ENCODE measurements at places on chromosomes 5 and 9.
A peak's percentile ranks its signal among the peaks of the same experiment; 100 is the strongest.

- DNase-seq: no peak
These were observed 17.8 kb upstream of the COL15A1 start for GRCh38 chr9:98925956-98926355.

DNA sequence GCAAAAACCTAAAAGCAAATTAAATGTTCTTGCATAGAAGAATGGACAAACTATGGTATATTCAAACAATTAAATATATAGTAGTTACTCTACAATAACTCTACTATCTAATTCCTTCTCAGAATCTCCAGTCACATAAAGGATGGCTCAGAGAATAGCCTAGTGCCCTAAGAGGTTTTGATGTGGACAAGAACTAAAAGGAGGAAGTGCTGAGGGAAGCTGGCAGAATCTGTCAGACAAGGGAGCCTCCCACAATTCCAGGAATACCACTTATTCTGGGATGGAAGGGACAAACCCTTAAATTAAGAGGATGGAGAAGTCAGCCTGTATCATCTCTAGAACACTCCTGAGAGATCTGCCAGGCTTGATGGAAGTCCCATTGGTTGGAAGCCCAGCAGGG is 30.4 kb downstream of the TNFSF8 start:
- no peak for DNase-seq

GRCh38 chr9:97703437-97704344 is 6.6 kb upstream of the XPA start:
- peak; percentile 83 for DNase-seq

DNA sequence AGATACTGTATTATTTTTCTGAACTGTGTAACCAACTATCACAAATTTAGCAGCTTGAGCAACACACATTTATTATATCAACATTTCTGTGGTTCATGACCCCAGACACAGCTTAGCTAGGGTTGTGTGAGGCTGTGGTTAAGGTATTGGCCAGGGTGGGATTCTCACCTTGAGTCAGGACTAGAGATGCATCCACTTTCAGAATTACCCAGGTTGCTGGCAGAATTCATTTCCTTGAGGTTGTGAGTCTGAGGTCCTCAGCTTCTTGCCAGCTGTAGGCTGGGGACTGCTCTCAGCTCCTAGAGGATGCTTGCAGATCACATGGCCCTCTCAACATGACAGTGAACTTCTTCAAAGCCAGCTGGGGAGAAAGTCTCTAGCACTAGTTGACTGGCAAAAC is 122.5 kb upstream of the RASGRF2 start:
- DNase-seq: no peak
